Bronchial epithelial cell (primary cell): ENCODE measurements at places on chromosomes 5 and 9.

GRCh38 chr5:55223812-55224240 lies 3.3 kb downstream of the MCIDAS start:
- no peak for DNase-seq

DNA sequence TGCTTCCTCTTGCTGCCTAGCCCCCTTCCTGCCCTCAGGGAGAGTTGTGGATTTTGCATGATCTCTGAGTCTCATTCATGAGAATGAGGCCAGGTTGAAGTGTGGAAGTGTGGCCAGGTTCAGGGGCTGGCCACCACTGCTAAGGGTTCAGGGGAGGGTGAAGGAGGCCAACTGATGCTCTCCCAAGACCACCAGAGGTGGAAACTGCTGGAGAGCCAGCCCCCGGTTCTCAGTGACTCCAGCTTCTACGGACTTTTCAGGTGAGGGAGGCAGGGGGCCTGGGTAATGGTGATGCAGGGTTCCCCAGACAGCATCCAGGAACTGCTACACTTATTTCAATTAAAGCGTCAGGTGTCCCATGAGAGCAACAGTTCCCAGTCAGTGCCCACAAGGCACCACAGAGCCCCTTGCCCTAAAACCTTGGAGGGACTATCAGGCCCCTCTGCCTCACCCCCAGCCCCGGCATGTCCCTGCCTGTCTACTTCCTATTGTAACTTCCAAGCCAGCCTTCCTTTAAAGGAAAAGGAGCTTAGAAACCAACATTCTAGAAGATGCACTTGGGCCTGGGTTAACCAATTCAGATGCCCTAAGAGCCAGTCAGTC lies 50.1 kb downstream of the AMBP start:
- no peak for DNase-seq

GRCh38 chr9:128276574-128277270 lies 646 bp downstream of the SWI5 start:
- peak; percentile 21 for DNase-seq

GRCh38 chr5:180140571-180140970 lies 68.4 kb downstream of the RASGEF1C start:
- DNase-seq, result no peak

DNA sequence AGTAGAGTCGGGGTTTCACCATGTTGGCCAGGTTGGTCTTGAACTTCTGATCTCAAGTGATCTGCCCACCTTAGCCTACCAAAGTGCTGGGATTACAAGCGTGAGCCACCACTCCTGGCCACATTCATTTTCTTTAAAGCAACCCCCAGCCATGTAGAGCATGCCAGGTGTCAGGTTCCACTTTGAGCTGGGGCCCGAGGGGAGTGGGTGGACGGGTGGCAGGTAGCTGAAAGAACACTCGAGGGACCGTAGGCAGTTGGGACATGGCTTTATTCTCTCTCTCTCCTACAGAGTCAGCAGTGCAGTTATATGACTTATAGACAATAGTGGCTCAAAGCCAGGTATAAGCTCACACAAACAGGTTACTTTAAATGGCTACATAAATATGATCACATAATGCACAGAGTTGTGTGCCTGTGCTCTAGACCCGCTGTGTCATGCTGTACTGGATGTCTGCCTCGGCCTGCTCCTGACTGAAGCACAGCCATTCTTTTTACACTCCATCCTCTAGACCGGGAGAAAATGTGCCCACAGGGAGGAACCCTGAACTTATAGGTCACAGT lies 60.5 kb upstream of the FAM120A start:
- peak; percentile 27 for DNase-seq

GRCh38 chr5:32312595-32313332 lies at the start of gene MTMR12:
MTMR12 (minus strand) TSS chr5:32312939; CDS start chr5:32312838, 101 bp downstream.
- DNase-seq, result peak; percentile 99

GRCh38 chr9:8365029-8365428 lies 565.5 kb upstream of the DMAC1 start:
- DNase-seq, result peak; percentile 54

- DNase-seq, result no peak
These were observed 115.3 kb upstream of the BNC2 start for GRCh38 chr9:16985559-16986348.

- no peak for DNase-seq
These were observed 2.8 kb downstream of the PURA start for GRCh38 chr5:140116716-140117115.

DNA sequence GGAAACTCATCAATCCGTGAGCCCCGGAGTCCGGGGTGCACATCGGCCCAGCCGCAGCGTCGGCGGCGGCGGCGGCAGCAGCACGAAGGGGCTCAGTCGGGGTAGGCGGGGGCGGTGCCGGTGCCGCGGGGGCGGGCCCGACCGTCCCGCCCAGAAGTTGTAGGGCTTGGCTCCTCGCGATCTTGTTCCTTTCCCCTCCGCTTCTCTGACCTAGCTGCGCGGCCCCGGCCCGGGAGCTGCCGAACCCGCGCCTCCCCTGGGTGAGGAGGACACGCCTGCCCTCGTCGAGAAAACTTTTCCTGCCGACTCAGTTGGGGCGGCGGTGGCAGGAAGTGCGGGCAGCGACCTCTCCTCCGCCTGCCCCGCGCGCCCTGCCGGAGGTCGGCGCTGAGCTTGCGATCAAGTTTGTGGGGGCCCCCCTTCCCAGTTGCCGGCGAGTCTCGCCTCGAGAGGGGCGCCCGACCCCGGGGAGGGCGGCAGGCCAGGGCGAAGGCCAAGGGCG lies at the start of gene MAN2A1:
TSS of gene MAN2A1 (plus strand) at position 188 of the 502 bp plus-strand sequence. CDS start 491 bp downstream, outside the sequence.
- DNase-seq, result peak; percentile 57

- DNase-seq, result no peak
These were observed 70.0 kb upstream of the PPP1R26 start for GRCh38 chr9:135409286-135410200.

DNA sequence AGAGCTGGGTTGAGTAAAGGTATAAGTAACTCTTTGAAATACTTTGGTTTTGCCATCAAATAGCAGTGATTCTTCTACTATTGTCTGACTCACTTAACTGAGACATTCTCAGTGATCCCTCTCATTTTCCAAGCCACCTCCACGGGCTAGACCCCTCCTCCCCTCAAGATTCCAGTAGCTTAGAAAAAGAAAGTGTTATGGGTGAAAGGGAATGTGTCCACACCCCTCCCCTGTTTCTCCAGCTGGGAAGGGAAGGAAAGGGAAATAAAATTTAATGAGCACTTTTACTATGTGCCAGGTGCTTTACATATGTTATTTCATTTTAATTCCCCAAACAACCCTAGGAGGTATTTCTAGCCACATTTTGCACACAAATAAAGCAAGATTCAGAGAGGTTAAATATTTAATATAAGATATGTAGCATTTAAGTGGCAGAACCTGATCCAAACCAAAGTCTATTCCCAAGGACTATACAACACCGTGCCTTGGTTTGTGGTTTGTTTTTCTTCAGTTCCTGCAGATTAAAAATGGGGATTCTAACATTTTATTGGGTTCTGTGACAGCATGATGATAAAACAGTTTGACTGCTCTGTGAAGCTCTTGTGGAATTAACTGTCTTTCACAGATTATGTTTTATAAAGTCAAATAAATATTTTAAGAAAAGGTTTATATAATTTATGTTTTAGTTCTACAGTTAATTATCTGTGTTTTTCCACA lies 135.9 kb downstream of the ZSWIM6 start:
- no peak for DNase-seq

- no peak for DNase-seq
These were observed 422.9 kb downstream of the DTWD2 start for GRCh38 chr5:118565335-118565971.

DNA sequence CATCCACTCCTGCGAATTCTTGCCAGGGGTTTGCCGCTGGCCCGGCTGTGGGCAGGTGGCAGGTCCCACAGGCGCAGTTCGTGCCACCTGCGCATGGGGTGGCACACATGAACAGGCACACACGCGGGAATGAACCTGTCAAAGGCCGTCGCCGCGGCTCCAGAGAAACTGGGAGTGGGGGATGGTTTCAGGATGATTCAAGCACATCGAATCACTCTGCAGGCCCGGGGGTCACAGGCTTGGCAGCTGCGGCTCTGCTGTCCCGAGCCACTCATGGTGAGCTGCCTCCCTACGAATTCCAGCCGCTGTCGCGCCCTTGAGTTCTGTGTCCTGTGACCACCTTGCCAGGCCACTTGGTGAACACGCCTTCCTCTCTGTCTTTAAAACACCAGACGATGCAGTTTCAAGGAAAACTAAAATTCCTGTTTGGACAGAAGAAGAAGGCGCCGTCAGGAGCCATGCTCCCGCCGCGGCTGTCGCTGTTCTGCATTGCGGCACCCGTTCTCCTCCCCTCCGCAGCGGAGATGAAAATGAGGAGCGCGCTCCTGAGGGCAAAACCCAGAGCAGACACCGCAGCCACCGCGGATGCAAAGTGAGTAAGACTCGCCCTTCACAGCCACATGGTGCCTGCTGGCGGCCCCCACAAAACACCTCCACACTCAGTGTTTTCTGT lies 15.4 kb upstream of the EXOC3 start:
- no peak for DNase-seq

- DNase-seq, result peak; percentile 33
These were observed 13.2 kb upstream of the ADRA1B start for GRCh38 chr5:159903131-159903530.

- no peak for DNase-seq
These were observed 12.1 kb upstream of the DMAC1 start for GRCh38 chr9:7811677-7812076.

DNA sequence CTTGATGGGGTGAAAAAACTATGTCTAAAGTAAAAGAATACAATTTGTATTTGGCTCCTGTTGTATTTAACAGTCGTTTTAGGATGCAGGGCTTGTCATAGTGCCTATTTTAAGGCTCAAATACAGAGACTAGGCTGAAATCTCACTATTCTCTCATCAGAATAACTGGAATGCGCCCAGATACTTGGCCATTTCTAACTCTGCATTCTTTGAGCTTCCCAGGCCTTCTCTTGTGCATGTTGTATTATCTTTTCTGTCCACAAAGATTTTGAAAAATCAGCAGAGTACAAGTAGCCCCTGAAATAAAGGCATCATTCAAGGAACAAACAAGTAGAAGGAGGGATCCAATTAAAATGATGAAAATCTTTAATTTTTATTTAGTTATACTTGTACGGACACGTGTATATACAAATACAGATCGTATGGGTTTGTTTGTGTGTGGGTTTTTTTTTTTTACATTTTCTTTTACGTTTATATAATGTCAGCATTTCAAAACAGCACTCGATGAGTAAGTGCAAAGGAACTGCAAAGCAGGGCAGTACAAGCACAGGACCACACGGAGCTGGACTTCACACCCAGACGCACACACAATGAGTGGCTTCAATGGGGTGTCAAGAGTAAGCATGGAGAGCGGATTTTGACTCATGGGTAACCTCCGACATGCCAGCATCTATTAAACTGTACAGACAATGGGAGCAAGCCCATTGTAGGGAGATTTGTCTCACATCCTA lies 294.0 kb downstream of the EFNA5 start:
- peak; percentile 76 for DNase-seq

DNA sequence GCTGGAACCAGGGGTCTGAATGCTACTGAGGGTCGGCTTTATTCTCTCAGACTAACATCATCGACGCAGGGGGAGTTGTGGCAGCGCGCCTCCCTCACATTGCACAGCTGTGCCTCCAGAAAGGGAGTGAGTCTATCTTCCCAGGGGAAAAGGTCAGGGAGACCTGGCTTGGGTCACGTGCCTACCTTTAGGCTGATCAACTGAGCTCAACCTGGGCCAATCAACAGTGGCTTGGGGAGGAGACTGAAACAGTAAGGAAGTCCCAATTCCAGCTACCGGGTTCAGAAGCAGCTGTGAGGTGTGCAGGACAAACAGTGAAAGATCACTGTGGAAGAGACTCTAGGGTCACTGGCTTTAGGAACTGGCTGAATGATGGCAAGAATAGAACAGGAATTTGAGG lies 14.3 kb downstream of the SNX30 start:
- no peak for DNase-seq

GRCh38 chr5:28156981-28157380 lies 1118.6 kb upstream of the CDH9 start:
- no peak for DNase-seq

DNA sequence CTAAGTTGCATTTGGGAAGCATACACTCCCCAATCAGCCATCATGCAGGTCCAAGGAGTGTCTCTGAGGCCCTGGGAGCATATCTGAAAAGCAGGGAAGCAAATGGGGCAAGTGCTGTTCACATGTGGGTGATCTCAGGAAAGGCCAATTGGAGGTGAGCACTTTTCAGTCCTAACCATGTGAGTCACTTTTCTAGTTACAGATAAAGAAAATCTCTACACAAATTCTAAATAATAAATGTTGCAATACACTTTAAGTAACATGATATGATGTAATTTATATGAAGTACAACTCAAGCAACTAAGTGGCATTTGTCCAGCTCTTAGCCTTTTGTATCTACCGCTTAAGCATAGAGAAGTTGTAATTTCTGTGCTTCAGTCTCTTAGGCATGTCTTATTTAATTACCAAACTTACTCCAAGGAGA lies 18.4 kb downstream of the ADAMTS16 start:
- DNase-seq, result peak; percentile 17

DNA sequence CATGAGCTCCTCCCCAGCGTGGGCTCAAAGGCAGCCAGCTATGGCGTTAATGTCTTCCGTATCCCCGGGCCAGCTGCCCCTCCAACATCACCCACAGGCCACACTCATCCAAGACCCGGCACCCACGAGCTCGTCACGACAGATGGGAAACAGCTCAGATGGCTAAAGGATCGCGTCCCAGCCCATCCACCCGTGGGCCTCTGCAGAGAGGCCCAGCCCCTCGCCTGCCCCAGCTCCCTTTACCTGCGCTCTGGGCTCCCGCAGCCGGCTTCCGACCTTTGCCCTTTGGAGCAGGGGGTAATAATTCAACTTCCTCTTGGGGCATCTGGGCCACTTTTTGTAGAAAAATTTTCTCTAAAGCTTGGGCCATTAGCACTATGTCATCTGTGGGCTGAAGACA lies 16.5 kb downstream of the BRD3 start:
- DNase-seq, result no peak

GRCh38 chr9:134872482-134873231 lies 8.0 kb upstream of the FCN2 start:
- DNase-seq, result no peak

GRCh38 chr5:87302061-87302460 lies 34.4 kb downstream of the RASA1 start:
- DNase-seq, result peak; percentile 69

- DNase-seq, result no peak
These were observed 52.1 kb downstream of the NMUR2 start for GRCh38 chr5:152353001-152353400.

DNA sequence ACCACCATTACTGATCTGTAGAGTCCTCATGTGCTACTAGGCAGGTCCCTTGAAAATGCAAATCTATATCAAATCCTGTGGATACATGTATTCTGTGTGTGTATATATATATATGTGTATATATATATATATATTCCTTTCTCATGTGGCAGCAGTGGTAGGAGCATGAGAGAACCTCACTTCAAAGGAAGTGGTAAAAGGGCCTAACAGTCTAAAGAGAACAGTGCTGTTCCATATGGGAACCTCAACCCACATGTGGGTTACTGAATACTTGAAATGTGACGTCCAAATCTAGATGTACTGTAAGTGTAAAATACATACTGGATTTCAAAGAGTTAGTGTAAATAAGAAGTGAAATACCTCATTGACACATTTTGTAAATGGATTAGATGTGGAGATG lies 5.4 kb downstream of the SLC46A2 start:
- no peak for DNase-seq

DNA sequence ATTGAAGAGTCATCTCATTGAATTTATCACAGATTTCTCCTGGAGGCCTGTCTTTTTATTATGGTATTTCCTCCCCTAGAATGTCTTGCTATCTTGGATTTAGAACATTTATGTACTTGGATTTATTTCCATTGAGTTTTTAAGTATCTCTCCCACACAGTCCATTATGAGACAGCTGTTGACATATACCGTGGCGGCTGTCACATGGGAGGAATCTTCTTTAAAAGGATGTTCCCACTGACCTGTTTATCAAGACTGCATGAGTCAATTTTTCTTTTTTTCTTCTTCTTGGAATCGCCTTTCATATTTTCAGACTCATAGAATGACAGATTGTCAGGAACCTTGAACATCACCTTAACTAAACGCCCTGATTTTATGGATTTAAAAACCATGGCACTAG lies 2.9 kb upstream of the CAVIN4 start:
- no peak for DNase-seq
